Mucosa of descending colon (tissue), 3 donors: ENCODE measurements at places on chromosomes 6 and 20. TPM values are rescaled to one million over a fixed set of nuclear protein-coding genes. Genes with fewer than 3 reads are reported as not detected.

DNA sequence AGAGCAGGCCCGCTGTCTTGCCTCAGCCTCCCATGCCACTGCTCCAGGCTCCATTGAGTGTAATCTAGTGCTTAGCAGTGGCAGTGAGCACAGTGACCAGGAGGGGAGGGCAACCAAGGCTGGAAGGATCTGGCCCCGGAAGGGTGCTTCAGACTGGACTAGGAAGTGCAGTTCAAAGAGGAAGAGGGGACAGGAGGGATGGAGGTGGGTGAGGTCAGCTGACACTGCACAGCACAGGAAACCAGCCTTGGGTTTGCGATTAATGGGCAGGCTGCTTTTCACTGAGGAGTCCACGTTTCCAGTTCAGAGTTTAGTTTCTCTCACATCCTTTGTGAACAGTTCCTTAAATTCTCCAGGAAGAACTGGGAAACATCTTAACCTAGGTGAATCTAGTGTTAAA lies 46.9 kb downstream of the CDS2 start:
- no peak for DNase-seq

DNA sequence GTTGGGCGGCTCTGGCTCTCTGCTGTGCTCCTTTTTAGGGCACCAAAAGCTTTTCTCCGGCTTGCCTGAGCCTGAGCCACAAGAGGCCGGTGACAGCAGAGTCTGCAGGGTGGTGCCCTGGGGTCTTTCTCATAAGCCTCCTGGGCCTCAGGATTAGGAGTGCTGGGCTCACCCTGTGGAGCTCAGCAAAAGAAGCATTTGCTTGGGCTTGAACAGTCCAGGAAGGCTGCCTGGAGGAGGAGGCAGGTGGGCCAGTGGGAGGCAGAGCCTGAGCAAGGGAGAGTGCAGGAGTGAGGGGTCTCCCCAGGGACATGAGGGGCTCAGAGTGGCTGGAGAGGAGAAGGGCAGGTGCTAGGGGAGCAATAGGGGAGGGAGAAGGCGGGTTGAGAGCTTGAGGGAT lies 32.9 kb upstream of the MRGBP start:
- peak; percentile 10 for DNase-seq

GRCh38 chr6:1315201-1315559 lies 3.3 kb downstream of the FOXQ1 start:
- DNase-seq = no peak

DNA sequence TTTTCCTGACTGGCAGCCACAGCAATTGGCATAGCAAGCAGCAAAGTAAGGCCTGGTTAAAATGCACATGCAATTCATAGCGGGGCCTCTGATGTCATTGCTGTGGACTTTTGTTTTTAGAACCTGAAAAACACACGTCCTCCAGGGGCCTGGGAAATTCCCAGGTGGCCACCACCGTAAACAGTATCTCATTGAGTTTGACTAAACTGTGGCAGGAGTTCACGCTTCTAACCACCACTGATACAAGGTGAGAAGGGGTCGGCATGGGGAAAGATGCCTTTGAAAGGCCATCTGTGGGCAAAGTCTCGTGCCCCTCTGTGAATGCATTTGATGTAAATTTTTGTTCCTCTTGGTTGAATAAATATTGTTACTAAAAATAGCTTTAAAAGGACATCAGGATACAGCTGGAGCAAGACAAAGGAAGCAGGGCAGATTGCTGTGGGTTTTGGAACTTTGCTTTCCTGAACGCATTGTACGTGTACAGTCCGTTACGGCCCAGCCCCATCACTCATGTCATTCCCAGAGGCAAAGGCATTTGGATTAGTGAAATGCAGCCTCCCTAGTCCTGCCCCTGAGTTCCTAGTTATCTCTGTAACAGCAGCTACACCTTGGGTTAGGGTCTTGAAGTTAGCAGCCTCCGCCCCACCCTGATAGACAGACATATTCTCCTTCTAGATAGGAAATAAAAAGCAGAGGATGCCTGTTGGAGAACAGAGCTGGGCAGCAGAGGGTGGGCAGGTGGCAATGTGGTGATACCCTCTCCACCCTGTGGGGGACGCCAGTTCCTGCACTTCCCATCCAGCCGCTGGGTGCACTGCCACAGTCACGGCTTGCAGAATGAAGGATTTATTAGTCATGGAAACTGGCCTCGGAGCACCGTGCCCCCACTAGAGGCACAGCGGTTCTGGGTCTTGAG lies 80.3 kb downstream of the ZDHHC14 start:
- no peak for DNase-seq

GRCh38 chr6:12923644-12924235 lies 207.2 kb downstream of the PHACTR1 start:
- no peak for DNase-seq

GRCh38 chr6:45717715-45718114 lies 297.9 kb downstream of the CLIC5 start:
- DNase-seq = no peak

- DNase-seq = no peak
Observed at GRCh38 chr20:49905415-49906091, 9.8 kb downstream of the SPATA2 start.

DNA sequence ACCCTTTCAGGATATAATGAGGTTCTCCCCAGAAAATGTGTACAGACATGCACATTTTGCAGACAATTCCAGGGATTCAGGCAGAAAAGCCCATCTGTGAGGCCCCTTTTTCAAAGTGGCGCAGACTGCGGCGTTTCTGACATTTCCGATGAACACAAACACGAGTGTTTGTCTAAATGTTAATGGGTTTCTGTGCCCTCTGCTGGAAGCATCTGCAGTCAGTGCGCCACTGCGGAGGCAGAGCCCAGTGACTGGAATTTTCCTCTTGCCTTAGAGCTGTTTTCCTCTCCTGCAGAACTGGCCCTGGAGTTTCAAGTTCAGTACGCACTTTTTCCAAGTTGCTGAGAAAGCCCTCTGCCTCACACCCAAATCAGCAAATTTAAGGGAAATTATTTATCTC lies 15.3 kb downstream of the ANKRD60 start:
- DNase-seq = no peak

- DNase-seq = no peak
Observed at GRCh38 chr20:49704932-49705336, 8.7 kb downstream of the B4GALT5 start.

DNA sequence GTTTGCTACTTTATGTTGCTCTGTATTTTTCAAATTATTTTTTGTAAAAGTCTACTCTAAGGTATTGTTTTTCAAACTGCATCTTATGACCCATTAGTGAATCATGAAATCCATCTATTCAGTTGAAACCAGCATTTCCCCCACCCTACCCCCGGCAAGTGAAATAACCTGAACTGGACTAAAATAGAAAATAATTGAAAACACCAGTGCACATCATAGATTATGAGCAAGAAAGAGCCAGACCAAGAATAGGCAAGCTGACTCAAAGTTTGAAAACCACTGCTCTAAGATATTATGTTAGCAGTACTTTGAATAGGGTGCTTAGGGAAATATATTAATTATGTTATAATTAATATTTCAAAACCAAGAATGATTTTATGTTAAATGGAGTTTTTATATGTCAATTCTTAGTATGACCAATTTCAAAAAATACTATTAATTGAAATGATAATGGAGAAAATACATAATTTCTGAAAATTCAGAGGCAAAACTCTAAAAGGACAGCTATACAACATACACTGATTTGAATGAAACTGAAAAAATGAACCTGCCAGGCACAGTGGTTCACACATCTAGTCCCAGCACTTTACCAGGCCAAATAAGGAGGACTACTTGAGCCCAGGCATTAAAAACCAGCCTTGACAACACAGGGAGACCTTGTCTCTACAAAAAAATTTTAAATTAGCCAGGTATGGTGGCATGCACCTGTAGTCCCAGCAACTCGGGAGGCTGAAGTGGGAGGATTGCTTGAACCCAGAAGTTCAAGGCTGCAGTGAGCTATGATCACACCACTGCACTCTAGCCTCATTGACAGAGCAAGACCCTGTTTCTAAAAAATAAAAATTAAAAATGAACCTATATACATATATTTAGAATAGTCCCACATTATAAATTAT lies 112.0 kb downstream of the CDK19 start:
- DNase-seq = no peak

DNA sequence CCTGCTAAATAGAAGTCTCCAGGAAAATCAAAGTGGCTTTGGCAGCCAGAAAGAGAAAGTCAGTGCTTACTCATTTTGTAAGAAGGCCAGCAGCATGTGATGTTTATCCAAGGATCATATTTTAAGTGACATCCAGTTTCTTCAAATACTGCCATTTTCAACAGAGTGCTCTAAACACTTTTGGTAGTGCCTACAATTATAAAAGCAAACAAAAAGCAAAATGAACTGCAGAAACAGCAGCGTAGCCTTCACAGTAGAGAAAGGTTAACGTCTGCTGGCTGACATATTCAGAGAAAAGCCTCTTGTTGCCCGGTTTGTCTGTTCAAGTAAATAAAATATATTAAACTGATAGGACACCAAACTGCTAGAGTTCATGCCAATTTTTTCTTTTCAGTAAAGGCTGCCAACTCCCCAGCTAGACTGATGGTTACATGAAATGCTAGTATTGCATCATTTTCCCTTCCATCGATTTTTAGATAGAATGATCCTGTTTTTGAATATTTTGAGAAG lies 705.7 kb upstream of the SLC35B3 start:
- DNase-seq = no peak

GRCh38 chr6:163600331-163600730 lies 185.8 kb downstream of the QKI start:
- DNase-seq = no peak

- DNase-seq = no peak
Observed at GRCh38 chr6:72031471-72031870, 145.1 kb downstream of the RIMS1 start.

- no peak for DNase-seq
Observed at GRCh38 chr6:16336056-16336818, 97.8 kb downstream of the GMPR start.

DNA sequence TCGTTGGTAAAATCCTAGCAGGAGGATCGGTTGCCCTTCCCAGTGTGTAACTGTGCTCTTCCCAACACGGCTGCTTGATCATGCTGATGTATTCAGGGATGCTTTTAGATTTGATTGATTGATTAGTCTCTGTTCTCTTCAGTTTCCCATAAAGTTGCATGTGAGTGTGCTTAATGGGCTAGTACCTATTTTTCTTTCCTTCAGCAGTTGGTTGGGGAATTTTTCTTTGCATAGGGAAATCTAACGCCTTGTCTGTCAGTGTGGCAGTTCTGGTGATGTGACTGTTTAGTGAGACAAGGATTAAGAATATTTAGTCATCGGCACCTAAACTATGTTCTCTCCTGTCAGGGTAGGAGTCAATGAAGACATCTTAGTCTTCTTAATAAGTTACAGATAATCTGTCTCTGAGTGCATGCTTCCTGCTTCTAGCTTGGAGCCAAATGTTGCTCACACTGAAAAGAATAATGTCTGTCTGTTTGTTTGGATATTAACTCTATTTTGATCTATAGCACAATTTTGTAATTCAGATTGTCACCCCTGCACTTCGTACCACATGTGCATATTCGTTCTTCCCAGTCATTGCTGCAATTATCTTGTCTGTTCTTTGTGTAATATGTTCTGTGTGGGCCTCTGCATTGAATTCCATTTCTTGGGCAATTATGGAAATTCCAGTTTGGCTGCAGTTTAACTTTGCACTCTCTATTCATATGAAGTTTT lies 169.9 kb downstream of the EDN1 start:
- DNase-seq = no peak

- peak; percentile 69 for DNase-seq
Observed at GRCh38 chr20:19775353-19776253, 17.5 kb downstream of the RIN2 start.

GRCh38 chr6:89385156-89385667 lies 26.9 kb downstream of the RRAGD start:
- no peak for DNase-seq

DNA sequence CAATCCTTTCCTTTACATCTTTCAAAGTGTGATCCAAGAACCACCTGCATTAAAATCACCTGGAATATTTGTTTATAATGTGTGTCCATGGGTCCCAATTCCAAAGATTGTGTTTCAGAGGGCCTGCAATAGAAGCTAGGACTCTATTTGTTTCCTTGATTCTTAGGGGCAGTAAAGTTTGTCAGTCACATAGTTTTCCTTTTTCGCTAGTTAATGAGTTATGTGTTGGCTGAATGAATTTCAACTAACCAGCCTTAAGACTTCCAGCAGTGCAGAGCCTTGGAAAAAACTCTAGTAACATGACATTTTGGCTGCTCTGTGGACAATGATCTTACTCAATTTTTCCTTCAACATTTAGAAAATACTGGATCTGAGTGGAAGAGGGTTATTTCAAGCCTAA lies 11.3 kb downstream of the FAM217A start:
- no peak for DNase-seq

DNA sequence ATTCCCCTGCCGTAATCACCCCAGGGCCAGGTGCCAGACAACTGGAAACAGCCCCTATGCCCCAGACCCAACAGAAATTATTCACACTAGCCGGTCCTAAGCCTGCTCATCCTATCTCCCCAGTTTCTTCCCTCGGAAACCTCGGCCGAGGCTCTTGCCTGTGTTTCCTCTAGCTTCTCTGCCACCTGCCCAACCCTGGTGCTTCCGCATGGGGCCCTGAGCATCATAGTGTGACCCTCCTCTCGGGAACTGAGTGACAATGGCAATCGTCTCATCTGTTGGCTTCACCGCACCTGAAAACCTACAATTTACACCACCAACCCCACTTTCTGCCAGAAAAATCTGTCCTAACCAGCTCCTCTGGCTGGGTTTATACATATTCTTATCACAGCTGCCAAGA lies 257.3 kb downstream of the SOD2 start:
- DNase-seq = no peak

GRCh38 chr20:2859330-2860121 lies 13.8 kb upstream of the PTPRA start:
- DNase-seq = no peak

GRCh38 chr6:166626177-166627032 lies 646 bp downstream of the RPS6KA2 start:
- peak; percentile 38 for DNase-seq

DNA sequence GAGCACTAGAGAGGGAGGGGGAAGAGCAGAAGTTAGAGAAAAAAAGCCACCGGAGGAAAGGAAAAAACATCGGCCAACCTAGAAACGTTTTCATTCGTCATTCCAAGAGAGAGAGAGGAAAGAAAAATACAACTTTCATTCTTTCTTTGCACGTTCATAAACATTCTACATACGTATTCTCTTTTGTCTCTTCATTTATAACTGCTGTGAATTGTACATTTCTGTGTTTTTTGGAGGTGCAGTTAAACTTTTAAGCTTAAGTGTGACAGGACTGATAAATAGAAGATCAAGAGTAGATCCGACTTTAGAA lies 2.0 kb downstream of the ID4 start:
- DNase-seq = no peak

- DNase-seq = peak; percentile 68
Observed at GRCh38 chr20:47464380-47465101, 37.1 kb upstream of the NCOA3 start.

- DNase-seq = peak; percentile 11
Observed at GRCh38 chr20:45685896-45686295, 15.9 kb upstream of the WFDC11 start.

GRCh38 chr6:42971746-42972327 lies 7.1 kb downstream of the PEX6 start:
- no peak for DNase-seq

Gene FAM209B
- not detected for total RNA-seq

Gene TULP1
- not detected for total RNA-seq

Gene PLN
- total RNA-seq = 145 TPM

Gene AVP
- total RNA-seq = not detected

Gene B3GAT2
- total RNA-seq = not detected

Gene PRICKLE4
- total RNA-seq = 6.7 TPM

Gene PSMG4
- 19.8 TPM for total RNA-seq

Gene NFKBIL1
- total RNA-seq = 15.8 TPM

Gene ANGPT4
- total RNA-seq = 0.05 TPM

Gene CST1
- total RNA-seq = not detected

Gene RBPJL
- total RNA-seq = not detected

Gene C6orf118
- total RNA-seq = not detected
